ENCODE measurements at places on chromosomes 1 and 21.
A peak's percentile ranks its signal among the peaks of the same experiment; 100 is the strongest.

GRCh38 chr1:165563551-165563950 lies 19.8 kb downstream of the LRRC52 start:
- ATAC-seq: no peak

- peak; percentile 100 for ATAC-seq
Measured at GRCh38 chr1:224565186-224565585, 50.9 kb upstream of the CNIH3 start.

GRCh38 chr1:206591696-206592095 lies 20.6 kb downstream of the EIF2D start:
- no peak for ATAC-seq

DNA sequence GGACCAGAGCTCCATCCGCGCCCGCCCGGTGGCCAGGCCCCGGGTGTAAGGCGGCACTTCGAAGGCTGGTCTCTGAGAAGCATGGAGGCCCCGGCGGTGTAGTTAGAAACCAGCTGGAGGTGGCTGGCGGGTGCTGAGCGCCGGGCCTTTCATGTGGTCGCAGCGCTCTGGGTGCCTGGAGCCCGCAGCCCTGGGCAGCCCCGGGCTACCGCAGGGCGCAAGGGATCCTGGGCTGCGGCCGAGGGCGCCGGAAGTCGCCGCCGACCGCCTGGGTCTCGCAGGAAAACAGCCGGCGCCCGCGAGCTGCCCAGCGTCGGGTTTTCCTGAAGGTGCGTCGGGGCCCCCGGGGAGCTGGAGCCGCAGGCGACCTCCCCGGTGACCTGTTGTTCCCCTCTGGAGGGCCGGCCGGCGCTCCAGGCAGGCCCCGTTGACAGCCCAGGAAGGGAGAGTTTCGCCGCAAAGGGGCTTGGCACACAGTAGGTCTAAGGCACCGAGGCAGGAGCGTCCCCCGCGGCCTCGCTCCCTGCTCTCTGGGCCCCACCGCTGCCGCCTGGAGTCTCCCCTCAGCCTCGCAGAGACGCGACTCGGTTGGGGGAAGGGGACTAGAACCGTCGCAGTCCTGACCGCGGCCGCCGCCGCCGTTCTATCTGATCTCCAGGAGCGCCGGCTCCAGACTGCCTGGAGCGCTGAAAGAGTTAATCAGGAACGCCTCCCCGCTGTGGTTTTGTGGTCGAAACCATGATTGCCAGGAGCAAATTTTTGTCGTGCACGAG lies 2.7 kb downstream of the GRHL3 start:
- ATAC-seq: peak; percentile 27

- ATAC-seq: no peak
Measured at GRCh38 chr1:187244623-187245022, 415.9 kb downstream of the PLA2G4A start.

DNA sequence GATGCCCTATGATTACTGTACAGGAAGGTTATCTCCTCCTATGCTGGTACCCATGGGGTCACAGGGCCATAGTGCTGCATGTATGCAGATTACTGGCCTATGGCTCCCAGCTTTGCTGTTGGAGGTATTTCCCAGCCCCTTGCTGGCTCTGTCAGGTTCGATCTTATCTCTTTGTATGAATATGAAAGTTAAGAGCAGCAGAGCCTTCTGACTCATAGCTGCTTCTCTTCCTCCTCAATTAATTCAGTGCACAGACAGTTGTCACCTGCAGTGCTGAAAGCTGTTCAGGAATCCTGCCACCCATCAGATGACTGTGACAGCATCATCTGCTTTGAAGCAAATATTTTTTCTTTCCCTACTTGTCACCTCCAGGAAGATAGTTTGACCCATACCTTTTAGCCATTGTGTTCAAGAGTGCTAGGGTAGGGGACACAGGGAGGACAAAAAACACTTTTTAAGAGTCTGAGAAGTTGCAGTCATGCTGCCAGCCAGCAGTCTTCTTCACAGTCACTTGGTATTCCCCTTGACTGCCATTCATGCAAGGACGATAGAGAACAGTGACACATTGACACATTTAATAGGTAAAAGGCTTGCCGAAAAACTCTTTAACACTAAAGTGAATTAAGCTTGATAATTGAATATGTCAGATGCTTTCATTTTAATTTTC lies 73.1 kb downstream of the KIF1B start:
- ATAC-seq: no peak

DNA sequence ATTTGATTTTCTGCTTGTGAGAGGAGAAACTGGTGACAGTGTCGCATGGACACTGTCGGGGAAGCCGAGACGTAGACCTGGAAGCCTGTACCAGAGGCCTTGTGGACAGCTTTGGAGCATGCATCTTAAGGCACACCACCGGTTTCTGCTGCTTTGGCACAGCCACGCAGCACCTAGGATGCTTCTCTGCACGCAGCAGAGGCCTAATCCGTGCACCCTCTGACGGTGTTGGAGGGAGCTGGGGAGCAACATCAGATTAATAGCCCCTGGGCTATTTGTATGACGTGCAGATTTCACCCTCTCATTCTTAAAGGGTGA lies 30.3 kb downstream of the TEX35 start:
- peak; percentile 37 for ATAC-seq

GRCh38 chr1:233759665-233760064 lies 144.8 kb upstream of the SLC35F3 start:
- no peak for ATAC-seq

DNA sequence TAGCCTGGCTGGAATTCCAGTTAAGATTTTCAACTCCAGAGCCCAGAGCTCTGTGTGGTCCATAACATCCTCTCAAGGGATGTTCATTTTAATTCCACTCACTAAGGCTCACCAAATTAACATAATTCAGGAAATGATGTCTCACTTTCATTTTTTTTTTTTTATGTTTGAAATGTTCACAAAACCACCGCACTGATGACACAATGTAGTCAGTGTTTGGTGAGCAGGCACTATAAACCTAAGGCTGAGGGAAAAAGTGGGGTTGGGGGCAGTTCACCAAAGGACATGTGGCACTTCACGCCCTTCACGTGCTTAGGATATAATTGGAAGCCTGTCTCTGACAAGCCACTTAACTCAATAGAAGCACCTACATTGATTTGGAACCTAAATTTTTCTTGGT lies 177.3 kb upstream of the CAMK1G start:
- ATAC-seq: no peak

DNA sequence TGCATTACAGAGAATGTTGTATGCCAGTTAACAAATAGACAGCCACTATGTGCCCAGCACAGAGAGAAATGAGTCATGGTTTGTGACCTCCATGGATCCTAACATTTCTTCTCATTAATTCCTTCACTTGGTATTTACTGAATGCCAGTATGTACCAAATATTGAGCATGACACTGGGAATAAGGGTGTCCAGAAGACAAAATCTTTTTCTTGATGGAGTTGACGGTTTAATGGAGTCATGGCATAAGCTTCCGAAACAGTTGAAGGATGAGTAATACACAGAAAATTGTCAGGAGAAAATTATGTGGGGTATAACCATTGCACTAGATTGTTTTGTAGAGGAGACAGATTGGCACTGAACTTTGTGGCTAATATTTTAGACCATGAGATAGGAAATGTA lies 36.9 kb downstream of the PTGFR start:
- no peak for ATAC-seq

DNA sequence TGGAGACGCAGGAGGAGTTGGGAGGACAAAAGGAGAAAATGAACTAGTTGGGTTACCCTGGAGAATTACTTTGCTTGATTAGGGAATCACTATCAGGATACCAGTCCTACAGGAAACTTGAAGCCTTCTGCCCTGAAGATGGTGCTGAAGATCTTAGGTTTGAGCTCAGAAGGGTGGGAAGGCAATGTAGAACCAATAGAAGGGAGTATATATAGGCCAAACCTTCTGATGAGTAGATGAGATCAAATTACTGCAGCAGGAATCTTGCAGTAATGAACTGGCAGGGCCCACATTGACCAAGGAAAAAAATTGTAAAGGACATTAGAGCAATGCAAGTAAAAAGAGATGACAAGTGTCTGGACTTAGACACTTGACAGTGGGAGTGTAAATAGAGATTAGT lies 116.3 kb upstream of the CACYBP start:
- ATAC-seq: no peak

- ATAC-seq: no peak
Measured at GRCh38 chr1:30912913-30913652, 4.5 kb upstream of the SDC3 start.

DNA sequence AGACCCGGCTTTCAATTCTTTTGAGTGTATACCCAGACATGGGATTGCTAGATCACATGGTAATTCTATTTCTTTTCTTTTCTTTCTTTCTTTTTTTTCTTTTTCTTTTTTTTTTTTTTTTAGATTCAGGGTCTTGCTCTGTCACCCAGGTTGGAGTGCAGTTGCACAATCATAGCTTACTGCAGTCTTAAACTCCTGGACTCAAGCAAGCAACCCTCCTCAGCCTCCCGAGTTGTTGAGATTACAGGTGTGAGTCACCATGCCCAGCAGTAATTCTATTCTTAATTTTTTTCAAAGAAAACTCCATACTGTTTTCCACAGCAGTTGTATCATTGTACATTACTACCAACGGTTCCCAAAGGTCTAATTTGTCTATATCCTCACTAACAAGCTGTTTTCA lies 13.5 kb upstream of the RNF186 start:
- ATAC-seq: no peak

GRCh38 chr1:55718758-55719671 lies 503.9 kb upstream of the USP24 start:
- ATAC-seq: peak; percentile 29

- no peak for ATAC-seq
Measured at GRCh38 chr1:24704411-24705259, 40.6 kb upstream of the CLIC4 start.

DNA sequence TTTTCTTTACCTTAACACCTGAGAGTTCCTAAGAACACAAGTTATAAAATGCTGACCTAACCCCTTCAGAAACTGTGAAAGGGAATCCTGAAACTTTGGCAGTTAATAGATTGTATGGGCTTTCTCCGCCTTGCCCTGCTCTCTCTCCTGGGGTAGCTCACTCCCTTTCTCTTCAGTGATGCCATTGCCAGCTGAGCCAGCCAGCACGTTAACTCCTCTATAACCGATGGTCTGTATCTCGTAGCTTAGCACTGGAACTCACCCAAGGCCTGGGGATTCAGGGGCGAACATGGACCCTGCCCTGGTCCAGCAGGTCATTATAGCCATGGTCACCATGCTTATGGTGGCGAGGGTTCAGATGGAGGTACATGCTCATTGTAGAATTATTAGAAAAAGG lies 40.7 kb downstream of the TRAPPC10 start:
- ATAC-seq: no peak

DNA sequence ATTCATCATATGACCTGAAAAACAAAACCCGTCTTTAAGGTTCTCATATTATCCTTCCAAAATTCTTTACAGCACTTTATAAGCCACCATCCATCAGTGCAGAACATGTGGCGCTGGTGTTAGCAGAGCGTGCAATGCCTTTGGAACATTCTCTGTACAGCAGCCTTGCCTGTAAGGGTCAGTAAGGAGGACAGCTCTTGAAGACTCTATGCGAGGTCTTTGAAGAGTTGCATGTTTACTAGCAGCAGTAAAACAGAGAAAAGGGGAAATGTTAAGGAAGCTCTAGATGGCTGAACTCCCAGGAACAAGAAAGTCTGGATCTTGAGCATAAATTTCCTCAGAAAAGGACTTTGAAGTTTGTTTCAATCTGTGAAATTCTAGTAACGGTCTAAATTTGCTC lies 365.6 kb downstream of the DUSP10 start:
- ATAC-seq: no peak

DNA sequence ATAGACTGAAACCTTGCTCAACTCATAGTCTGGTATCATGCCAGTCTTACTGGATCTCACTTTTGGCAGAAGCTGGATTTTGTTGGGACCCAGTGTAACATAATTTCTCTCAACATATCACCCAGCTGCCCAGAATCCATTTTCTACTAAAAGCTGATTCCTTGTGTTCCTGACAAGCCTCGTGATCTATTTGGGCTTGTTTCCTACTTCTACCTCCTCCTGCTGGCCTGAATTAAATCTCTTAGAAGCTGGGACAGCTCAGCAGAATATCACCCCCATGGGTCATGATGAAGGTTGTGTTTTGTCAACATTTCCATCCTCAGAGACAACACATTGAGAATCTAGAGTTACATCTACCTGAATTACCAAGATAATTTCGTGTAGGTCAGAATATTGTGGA lies 7.7 kb downstream of the GOLT1A start:
- no peak for ATAC-seq

- peak; percentile 27 for ATAC-seq
Measured at GRCh38 chr1:202615501-202616354, 94.5 kb downstream of the SYT2 start.

DNA sequence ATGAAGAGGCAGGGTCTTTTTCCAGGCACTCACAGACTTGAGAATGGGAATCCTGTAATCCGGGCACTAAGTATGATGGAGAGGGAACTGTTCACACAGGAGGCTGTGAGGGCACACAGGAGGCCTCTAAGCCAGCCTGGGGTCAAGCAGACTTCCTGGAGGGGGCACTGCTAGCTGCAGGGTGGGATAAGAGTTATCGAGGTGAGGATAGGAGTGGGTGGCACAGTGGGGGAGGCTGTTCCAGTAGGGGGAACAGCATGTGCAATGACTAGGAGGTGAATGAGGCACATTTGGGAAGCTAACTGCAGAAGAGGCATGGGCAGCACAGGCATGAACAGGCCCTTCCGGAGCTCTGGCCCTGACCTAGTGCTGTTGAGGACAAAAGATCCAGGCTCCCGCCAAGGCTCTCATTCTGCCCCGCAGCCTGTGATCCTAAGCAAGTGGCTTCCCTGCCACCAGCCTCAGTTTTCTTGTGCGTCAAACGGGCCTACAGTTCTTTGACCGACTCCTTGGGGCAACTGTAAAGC lies 216.7 kb downstream of the TRABD2B start:
- no peak for ATAC-seq

- peak; percentile 29 for ATAC-seq
Measured at GRCh38 chr1:184296466-184297243, 90.2 kb upstream of the C1orf21 start.

- peak; percentile 85 for ATAC-seq
Measured at GRCh38 chr1:219812491-219813203, 115.7 kb downstream of the SLC30A10 start.

DNA sequence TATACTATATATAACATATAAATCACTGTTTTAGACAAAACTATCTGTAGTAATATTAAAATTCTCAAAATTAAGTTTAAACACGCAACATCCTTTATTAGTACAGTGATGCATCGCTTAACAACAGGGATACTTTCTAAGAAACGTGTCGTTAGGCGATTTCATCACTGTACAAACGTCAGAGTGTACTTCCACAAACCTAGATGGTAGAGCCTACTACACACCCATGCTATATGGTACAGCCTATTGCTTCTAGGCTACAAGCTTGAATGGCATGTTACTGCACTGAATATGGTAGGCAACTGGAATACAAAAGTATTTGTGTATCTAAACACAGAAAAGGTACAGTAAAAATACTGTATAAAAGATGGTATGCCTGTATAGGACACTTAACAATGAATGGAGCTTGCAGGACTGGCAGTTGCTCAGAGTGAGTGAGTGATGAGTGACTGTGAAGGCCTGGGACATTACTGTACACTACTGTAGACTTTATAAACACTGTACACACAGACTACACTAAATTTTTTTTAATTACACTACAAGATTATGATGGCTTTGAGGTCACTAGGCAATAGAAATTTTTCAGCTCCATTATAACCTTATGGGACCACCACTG lies 10.5 kb downstream of the FOXJ3 start:
- no peak for ATAC-seq
